Heart left ventricle (tissue), 16 donors: ENCODE measurements at places on chromosomes 3 and 15. TPM values are rescaled to one million over a fixed set of nuclear protein-coding genes. Genes with fewer than 3 reads are reported as not detected.

Gene MESP1
- total RNA-seq, result 3.2 TPM

Gene PATL2
- 4.1 TPM for total RNA-seq

Gene ITIH4
- total RNA-seq, result 1.6 TPM

DNA sequence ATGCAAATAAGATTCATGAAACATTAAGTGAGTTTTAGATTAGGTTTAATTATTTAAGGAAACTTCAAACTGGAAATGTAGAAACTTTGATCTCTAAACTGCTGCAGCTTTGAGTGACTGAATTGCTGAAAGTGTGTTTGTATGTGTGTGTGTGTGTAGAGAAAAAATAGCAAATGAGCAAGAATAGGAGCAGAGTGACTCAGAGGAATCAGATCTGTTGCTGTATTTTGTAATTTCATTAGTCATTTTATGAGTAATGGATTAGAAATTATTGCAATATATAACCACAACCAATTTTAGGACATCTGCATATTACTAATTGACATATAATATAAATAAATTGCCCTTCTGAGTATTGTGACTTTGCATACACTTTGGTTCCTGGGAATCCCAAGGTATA is 52.8 kb upstream of the SLC9A9 start:
- H3K4me3 ChIP-seq, result no peak overlapping the region
- H3K36me3 ChIP-seq, result no peaks in the 10 kb centered on the region
- H3K27ac ChIP-seq, result no peak overlapping the region
- DNase-seq, result no peak
- no peaks in the 10 kb centered on the region for H3K27me3 ChIP-seq

GRCh38 chr3:37920156-37920699 is 58.5 kb downstream of the CTDSPL start:
- H3K4me3 ChIP-seq, result no peak overlapping the region

- H3K27ac ChIP-seq, result no peak overlapping the region
- no peaks in the 10 kb centered on the region for H3K4me1 ChIP-seq
- no peak for DNase-seq
- peaks cover 80% of the 10 kb centered on the region for H3K36me3 ChIP-seq
These were observed 36.5 kb downstream of the DET1 start for GRCh38 chr15:88509964-88510363.

DNA sequence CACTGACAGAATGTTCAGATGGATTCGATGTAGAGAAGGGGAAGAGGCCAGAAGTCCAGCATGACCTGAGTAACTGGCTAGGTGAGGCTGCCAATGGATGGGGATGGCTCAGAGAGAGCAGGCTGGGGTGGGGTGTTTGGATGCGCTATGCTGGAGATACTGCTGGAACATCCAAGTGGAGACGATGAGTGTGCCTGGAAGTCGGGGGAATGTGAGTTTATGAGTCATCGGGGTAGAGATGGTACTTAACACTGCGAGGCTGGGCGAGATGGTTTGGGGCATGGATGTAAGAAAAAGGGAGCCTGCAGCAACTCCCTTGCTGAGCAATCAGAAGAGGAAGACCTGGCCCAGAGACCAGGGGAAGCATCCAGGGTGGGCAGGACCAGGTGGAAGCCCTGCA is 180.7 kb downstream of the SLCO3A1 start:
- H3K36me3 ChIP-seq, result no peaks in the 10 kb centered on the region
- no peaks in the 10 kb centered on the region for H3K27me3 ChIP-seq
- DNase-seq, result no peak
- H3K4me3 ChIP-seq, result no peak overlapping the region
- peak overlapping the region; percentile 43 for H3K27ac ChIP-seq
- peaks cover 14% of the 10 kb centered on the region for H3K4me1 ChIP-seq

DNA sequence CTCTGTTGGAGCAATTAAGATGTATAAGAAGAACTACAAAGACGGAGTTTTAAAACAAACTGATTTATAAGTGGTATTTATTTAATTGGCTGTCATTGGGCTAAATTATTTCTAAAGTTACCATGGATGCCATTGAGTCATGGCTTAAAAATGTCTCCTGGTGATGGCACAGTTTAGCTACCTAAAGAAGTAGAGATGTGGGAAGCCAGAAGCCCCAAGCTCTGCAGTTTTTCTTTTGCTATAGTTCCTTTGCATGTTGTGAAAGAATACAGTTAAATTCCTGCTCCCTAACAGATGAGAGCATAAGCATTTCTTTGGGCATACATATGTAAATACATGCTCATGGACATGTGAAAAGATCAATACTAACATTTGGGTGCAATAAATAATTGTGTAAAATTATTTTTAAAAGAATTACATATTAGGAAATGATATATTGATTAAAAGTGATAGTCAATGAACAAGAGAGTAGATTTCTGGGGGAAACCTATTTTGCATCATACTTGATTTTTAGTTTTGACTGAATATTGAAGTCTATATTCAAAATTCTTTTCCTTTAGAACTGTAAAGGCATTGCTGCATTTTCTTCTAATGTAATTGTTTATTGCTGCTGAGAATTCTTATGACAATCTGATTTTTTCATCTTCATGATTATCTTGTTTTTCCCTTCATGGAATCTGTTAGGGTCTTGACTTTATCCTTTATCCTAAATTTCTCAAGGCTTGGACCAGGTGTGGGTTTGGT is 2.1 kb downstream of the OPA1 start:
- DNase-seq, result no peak
- no peak overlapping the region for H3K4me3 ChIP-seq
- no peaks in the 10 kb centered on the region for H3K27me3 ChIP-seq
- H3K27ac ChIP-seq, result no peak overlapping the region
- no peaks in the 10 kb centered on the region for H3K36me3 ChIP-seq
